ENCODE measurements at places on chromosomes 12 and 14.

GRCh38 chr12:81591256-81591655, 167.9 kb downstream of the PPFIA2 start:
- DNase-seq: no peak

DNA sequence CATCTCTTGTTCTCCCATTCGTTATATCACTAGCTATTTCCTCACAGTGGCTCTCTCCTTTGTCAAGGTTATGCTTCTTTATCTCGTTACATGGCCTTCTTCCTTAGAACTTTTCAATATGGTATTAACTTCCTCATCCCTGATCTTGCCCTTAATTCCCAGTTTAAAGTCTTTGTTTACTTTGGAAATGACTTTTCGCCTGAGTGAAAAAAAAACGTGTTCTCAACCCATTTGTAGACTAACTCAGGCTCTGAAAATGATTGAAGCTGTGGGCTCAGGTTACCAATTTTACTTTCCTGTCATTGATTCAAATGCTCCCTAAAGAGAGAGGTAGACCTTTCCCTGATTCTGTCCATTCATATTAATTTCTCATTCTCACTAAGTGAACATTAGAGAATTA, 135.2 kb downstream of the NUBPL start:
- no peak for DNase-seq

DNA sequence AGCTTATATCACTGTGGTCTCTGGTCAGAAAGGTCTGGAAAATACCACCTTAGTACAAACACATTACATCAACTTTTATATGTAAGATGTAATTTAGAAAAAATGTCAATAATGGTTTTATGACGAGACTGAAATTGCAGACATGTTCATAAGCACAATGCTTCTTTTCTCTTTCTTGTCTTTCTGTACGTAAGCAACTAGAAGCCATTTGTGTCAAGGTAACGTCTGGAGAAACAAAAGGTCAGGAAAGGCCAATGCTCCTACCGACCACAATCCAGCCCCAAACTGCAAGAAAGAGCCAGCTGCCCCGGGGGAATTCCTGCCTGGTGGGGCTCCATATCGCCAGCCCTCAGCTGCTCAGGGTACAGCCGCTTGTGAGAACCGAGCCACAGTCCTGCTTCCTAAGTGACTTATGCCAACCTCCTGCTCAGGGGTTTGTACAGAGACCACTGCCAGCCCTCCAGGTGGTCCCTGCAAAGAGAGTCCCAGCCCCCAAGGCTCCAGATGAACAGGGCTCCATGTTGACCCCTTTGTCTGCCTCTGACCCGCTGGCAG, 6.3 kb downstream of the ZNF839 start:
- no peak for DNase-seq

- no peak for DNase-seq
These were observed 193.9 kb downstream of the C12orf42 start for GRCh38 chr12:103301642-103302591.

GRCh38 chr14:75511201-75511600, 11.1 kb upstream of the BATF start:
- no peak for DNase-seq
